ENCODE measurements at places on chromosomes 7 and 10.
A peak's percentile ranks its signal among the peaks of the same experiment; 100 is the strongest.

DNA sequence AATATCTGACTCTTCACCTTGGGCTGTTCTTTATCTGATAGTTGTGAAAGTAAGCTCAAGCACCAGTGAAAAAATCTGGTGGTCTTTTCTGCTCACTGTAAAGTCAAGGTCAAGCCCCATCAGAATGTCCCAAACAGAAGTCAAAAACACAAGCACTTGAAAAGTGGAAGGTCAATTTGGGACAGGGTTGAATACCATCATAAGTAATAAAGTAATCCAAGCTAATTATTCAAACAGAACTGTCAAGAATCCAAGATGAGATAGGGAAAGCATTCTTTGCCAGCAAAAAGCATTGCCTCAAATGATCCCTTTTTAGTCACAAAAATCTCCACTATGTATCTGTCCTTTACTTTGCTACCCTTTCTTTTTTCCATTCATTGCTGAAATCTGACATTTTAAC, 430.1 kb upstream of the NPVF start:
- no peak for DNase-seq

DNA sequence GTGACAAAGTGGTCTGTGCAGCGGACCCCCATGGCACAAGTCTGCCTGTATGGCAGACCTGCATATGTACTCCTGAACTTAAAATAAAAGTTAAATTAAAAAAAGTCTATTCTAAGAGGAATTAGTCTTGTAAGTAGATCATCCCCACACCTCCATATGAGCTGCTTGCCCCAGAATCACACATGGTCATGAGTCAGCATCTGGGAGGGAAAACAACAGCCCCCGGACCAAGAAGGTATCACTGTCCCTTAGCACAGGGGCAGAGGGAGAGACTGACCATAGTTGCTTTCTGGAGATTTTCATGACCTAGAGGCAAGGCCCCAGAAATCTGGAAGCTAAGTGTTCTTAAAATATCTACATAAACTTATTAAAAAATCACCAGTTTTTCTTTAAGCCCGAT, 86.6 kb upstream of the PDK4 start:
- DNase-seq = no peak

DNA sequence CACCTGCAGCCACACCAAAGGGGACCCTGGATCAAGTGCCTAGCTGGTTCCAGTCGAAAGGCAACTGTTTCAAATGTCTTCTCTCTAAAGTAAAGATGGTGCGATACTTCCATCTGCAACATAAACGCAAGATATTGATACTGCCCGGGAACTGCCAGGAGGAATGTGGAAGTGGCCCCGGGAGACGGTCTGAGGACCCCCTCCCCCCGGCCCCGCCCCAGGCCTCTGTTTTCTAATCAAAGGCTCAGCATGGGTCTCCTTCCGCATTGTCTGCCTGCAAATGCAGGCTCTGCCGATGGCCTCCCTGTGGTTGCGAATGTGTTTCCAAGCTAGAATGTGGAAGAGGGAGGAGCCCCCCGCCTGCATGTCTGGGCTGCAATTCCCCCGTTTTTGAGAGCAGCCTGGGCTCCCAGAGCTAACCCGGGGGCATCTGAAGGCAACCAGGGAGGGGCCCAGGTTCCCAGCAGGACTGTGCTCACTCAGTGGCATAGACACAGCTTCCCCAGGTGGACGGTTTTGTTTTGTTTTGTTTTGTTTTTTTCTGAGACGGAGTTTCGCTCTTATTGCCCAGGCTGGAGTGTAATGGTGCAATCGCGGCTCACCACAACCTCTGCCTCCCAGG, 223.9 kb upstream of the PPP2R2D start:
- DNase-seq = no peak

DNA sequence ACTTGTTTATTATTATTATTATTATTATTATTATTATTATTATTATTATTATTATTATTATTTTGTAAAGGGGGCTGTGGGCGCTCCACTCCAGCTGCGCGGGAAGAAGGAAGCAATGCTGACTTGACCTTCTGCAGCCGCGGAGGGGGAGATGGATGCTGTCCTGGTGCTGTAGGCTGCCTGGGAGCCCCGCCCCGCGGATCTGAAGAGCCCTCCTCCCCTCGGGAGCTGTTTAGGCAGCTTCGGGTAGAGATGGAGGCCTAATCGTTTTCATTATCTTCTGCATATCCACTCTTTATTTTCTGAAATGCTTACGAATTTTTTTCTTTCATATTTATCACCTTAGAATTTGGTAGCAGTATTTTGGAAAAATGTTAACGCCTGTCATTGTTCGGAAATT, 101.2 kb upstream of the KLF6 start:
- no peak for DNase-seq

- no peak for DNase-seq
Observed at GRCh38 chr7:113015034-113015645, 71.5 kb downstream of the GPR85 start.

GRCh38 chr7:122423591-122423990, 119.0 kb upstream of the FEZF1 start:
- DNase-seq = no peak

- DNase-seq = no peak
Observed at GRCh38 chr10:106999118-106999707, 165.3 kb downstream of the SORCS1 start.

DNA sequence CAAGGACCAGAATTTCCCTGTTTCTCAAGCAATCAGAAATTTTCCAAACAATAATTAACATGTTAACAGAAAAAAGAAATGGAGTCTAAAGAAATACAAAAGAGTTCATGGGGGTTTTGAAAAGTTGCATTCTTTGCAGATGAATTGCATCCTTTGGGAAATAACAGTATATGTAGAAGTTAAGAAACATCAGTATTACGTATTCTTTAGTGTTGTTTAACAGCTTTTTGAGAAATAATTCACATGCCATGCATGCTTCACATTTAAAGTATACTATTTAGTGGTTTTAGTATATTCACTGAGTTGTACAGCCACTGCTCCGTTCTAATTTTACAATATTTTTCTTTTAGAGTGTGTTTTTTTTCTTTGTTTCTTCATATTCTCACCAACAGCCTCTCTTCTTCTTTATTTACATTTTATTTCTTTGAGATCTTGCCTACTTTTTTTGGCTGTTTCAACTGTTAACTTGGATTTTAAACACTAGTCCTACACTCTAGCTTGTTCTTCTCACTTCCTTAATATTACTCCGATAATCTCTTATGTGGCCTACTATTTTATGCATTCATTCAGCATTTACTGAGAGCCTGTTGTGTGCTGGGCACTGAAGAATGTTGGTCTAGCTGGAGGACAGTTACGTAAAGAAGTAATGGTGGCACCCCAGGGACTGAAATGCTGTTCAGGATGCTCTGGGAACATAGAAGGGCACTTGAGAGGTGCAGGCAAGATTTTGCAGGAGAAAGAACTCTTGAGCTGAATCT, 330.1 kb downstream of the EXOC4 start:
- DNase-seq = peak; percentile 84

- no peak for DNase-seq
Observed at GRCh38 chr10:51436805-51437204, 262.6 kb downstream of the CSTF2T start.

DNA sequence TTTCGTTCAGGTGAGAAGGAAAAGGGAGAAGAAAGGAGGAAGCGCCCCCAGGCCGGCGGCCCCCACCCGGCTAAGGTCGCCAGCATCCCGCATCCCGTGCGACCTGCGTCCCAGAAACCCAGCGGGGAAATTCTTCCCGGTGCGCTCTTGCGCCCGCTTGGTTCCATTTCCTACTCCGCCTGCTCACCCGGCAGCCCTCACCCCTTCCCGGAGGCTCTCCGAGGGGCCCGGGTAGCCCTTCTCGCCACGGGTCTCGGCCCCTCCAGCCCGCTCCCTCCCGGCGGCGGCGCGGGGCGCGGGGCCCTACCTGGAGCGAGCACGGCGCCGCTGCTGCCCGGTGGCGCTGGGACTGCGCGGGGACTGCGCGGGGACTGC, at the start of gene PRKCQ:
Gene PRKCQ (minus strand): TSS at position 373 of the 375 bp plus-strand sequence. CDS start 65,141 bp downstream, outside the sequence.
- DNase-seq = no peak

DNA sequence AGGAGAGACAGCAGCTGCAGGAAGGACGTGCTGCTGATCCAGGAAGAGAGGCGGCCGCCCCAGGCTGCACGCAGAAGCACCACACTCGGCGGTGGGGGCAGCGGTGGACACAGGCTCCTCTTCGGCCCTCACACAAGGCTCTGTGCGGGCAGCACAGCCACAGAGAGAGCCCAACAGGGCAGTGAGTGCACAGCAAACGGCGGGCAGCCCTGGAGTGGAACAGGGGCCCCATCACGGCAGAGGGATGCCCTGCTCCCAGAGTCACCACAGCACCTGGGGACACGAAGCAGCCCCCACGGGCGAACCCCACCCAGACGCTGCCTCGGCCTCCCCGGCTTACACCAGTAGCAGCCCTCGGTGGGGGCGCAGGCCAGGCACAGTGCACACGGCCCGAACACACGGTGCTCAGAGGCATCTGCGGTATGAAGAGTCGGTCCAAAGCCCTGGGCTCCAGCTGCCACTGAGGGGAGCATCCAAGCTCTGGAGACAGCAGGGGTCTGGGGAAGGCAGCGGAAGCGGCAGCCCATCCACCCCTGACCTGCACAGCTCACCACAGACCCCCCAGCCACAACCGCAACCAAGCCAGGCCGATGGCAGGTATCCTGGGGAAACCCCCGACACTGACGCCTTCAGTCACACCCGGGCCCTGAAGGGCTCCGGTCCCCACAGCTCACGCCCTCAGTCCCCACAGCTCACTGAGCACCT, 16.8 kb downstream of the NUDT1 start:
- no peak for DNase-seq

GRCh38 chr7:21305455-21306235, 122.2 kb upstream of the SP4 start:
- DNase-seq = no peak

- DNase-seq = no peak
Observed at GRCh38 chr7:103010211-103010610, 64.4 kb downstream of the FBXL13 start.

DNA sequence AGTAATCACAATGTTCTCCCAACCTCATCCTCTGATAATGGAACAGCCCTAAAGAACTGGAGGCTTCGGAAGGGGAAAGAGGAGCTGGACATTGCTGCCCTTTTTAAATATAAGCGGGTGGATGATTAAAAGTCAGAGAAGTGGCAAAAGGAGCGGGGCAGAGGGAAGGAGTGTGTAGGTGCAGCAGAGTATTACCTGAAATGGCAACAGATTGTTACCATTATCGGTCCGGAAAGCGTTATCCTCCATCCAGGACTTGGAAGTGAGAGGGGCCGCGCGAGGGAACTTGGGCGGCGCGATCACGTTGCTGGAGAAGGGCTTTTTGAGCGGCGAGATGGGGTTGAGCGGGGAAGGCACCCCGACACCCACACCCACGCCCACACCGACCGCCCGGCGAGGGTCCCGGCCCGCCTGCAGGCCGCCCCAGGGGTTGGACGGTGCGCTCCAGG, 51.7 kb downstream of the CPEB3 start:
- no peak for DNase-seq

DNA sequence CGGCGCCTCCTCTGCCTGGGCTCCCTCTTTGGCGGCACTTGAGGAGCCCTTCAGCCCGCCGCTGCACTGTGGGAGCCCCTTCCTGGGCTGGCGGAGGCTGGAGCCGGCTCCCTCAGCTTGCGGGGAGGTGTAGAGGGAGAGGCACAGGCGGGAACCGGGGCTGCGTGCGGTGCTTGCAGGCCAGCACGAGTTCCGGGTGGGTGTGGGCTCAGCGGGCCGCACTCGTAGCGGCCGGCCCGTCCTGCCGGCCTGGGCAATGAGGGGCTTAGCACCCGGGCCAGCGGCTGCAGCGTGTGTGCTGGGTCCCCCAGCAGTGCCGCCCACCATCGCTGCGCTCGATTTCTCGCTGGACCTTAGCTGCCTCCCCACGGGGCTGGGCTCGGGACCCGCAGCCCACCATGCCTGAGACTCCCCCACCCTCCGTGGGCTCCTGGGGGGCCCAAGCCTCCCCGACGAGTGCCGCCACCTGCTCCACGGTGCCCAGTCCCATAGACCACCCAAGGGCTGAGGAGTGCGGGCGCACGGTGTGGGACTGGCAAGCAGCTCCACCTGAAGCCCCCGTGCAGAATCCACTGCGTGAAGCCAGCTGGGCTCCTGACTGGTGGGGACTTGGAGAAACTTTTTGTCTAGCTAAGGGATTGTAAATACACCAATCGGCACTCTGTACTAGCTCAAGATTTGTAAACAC, 73.8 kb upstream of the KMT2E start:
- DNase-seq = no peak

- DNase-seq = no peak
Observed at GRCh38 chr10:58293989-58294388, 25.0 kb downstream of the CISD1 start.

- no peak for DNase-seq
Observed at GRCh38 chr7:2445047-2445446, 31.2 kb downstream of the GRIFIN start.

DNA sequence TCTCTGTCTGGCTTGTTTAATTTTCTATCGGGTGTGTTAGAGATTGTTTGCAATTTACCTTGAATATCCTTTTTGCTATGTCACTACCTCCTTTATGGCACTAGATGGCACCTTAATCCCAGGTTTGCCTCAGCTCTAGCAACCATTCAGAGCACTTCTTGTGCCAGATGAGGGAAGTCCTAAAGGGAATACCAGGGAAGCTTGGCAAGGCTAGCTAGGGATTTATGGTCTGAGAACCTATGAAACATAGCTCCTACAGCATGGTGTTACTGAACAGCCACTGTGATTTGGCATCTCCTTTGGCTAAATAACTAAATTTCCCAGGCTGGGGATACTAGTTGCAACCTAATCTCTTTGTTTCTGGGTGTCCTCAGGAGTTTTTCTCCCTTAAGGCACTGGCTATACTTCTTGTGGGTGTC, 69.0 kb upstream of the VOPP1 start:
- peak; percentile 69 for DNase-seq

DNA sequence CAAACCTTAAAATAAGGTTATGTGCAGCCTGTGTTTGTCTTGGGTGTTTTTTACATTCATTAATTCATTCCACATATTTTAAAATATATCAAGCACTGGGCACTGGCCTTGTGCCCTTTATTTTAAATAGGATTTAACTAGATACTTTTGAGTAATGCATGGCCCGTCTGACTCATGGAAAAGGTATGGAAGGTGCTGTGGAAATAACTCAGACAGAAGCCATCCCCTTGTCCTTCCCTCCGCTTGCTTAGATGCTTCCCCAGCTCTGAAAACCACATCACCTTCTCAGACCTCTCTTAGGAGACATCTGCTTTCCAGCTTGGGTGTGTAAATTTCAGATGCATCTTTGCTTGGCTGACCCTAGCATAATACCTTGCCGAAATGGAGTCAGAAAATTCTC, 30.5 kb downstream of the SLC18A2 start:
- no peak for DNase-seq

GRCh38 chr10:127877699-127878098, 15.0 kb downstream of the CLRN3 start:
- DNase-seq = no peak

- DNase-seq = no peak
Observed at GRCh38 chr10:30103595-30104320, 44.4 kb upstream of the JCAD start.

GRCh38 chr7:66238773-66239466, 33.8 kb downstream of the TPST1 start:
- DNase-seq = no peak

GRCh38 chr10:5860066-5860465, 29.6 kb downstream of the ANKRD16 start:
- DNase-seq = no peak

All from GM04503 (cell line).